ENCODE measurements at places on chromosomes 2 and 18.

DNA sequence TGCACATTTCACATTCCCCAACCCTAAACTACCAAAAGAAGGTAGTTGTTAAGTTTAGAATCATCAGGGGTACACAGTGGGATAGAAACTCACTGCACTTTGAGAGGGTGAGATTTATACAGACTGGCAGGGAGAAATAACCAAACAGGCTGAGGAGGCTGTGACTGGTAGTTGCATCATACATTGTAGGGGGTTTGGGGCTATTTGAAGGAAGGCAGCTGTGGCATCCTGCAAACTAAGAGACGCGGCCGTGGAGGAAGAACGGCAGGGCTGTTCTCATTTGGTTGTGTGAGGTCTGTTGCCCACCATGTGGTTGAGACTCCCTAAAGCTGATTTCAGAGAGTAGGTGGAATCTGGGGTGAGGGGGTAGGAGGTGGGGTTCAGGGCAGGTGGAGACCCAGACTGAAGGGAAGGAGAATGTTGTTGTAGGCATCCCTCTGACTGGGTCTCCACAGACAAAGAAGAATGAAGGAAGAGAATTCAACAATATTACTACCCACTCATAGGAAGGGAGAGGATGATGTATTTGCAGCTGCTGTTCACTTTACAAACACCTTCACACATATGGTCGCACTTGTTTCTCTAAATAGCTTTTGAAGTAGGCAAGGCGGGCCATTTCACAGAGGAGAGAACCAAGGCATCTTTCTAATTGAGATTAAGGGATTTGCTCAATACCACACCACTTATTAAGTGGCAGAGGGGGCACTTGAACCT lies 170.9 kb upstream of the SIX2 start:
- no peak for DNase-seq

GRCh38 chr2:207704078-207704477 lies 7.4 kb upstream of the CCNYL1 start:
- DNase-seq = no peak

GRCh38 chr2:200054681-200055468 lies 99.5 kb downstream of the MAIP1 start:
- no peak for DNase-seq

DNA sequence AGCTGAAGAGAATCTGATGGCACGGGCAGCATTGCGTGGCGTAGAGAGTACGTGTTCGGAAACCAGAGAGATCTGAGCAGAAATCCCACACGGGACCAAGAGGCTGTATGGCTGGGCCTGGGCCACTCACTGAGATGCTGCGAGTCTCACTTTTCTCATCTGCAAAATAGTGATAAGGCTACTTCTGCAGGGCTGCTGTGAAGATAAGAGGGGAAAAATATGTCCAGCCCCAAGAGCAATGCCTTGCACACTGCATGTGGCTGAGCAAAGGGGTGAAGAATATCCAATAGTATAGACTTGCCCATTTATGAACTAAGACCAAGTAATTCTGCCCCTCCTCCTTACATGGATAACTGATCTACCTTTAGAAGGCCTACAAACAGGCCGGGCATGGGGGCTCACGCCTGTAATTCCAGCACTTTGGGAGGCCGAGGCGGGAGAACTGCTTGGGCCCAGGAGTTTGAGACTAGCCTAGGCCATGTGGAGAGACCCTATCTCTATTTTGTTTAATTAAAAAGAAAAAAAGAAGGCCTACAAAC lies 3.1 kb downstream of the FECH start:
- no peak for DNase-seq

GRCh38 chr2:3127710-3128109 lies 249.9 kb downstream of the EIPR1 start:
- DNase-seq = no peak

All from activated CD8-positive, alpha-beta memory T cell treated with anti-CD3 and anti-CD28 coated beads for 4 hours (primary cell).